SJSA1 (cell line): ENCODE measurements at places on chromosomes 2 and 18.

- H3K4me1 ChIP-seq, result no peaks in the 10 kb centered on the region
- H3K27me3 ChIP-seq, result no peaks in the 10 kb centered on the region
- H3K27ac ChIP-seq, result no peak overlapping the region
- no peaks in the 10 kb centered on the region for H3K36me3 ChIP-seq
- H3K4me3 ChIP-seq, result no peak overlapping the region
Observed at GRCh38 chr18:54090856-54091255, 133.6 kb downstream of the MBD2 start.

GRCh38 chr2:148860037-148860436, 15.0 kb upstream of the KIF5C start:
- DNase-seq, result no peak
- no peaks in the 10 kb centered on the region for H3K4me1 ChIP-seq
- peaks cover 5% of the 10 kb centered on the region for H3K27me3 ChIP-seq
- H3K36me3 ChIP-seq, result no peaks in the 10 kb centered on the region

DNA sequence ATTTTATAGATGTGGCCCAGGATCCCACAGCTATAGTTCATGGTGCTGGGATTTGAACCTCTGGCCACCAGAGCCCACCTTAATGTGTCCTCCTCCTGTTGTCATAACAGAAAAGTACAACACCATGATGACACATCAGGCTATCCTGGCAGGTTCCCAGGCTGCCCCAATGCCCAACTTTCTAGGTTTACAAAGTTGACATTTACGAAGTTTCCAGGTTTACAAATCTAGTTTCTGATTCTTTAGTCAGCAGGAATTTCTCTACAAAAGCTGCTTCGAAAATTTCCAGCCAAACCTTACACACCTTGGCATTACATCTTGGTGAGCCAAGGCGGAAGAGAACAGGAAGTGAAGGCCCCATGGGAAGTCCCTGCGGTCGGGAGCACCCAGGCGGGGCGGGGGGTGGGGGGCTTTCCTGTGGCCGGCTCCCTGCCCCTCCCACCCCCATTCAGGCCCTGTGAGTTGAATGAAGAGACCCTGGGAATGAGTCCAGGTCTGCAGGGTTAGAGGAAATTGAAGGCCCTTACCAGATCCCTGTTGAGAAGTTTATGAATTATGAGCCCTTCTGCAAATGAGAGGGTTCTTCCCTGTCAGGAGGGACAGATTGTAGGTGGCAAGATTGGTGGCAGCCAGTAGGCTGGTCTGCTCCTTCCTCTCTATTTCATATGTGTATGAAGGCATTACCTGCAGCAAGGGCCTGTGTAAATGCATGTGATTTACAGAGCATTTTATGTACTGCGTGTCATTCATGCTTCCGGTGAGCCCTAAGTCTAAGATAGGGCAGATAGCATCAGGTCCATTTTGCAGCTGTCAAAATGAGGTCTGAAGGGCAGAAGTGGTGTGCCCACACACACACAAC, 11.1 kb upstream of the IL1RN start:
- H3K4me3 ChIP-seq, result no peak overlapping the region
- no peaks in the 10 kb centered on the region for H3K36me3 ChIP-seq
- no peak for DNase-seq
- no peaks in the 10 kb centered on the region for H3K4me1 ChIP-seq
- no peak overlapping the region for H3K27ac ChIP-seq

DNA sequence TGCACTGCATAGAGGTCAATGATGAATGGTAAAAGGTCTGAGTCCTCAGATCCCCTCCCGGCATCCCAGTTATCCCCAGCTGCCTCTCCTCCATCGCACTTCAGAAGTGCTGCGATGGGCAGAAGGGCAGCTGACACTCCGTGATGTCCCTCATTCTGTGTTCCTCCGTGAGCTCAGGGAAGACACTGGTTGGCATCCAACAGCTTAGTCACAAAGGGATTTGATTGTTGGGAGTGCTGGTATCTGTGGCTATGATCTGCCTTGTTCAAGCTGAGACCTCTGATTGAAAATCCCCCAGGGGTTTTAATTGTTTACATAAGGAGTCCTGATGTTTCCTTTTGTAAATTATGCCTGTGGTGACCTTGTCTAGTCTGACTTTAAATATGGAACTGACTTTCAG, 19.0 kb upstream of the SAG start:
- H3K4me1 ChIP-seq, result peaks cover 22% of the 10 kb centered on the region
- no peaks in the 10 kb centered on the region for H3K27me3 ChIP-seq
- H3K36me3 ChIP-seq, result peaks cover 98% of the 10 kb centered on the region
- no peak for DNase-seq

DNA sequence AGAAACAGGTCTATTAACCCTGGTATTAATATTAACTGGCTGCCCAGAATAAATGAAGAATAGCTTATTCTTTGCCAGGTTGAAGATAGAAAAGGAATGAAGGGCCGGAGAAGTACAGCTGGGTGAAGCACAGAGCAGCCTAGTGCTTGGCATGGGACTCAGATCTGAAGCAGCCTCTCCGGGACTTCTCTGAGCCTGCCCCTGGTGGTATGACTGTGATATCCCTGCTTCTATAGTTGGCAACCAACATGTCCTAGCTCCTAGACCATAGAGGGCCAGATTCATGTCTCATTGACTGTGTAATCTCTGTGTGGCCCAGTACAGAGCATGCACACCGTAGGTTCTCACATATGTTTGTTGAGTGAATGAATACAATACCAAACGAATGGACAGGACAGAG, 107.8 kb downstream of the MSH2 start:
- no peak overlapping the region for H3K27ac ChIP-seq
- no peak for DNase-seq
- peaks cover 11% of the 10 kb centered on the region for H3K4me1 ChIP-seq
- no peaks in the 10 kb centered on the region for H3K36me3 ChIP-seq
- no peaks in the 10 kb centered on the region for H3K27me3 ChIP-seq

DNA sequence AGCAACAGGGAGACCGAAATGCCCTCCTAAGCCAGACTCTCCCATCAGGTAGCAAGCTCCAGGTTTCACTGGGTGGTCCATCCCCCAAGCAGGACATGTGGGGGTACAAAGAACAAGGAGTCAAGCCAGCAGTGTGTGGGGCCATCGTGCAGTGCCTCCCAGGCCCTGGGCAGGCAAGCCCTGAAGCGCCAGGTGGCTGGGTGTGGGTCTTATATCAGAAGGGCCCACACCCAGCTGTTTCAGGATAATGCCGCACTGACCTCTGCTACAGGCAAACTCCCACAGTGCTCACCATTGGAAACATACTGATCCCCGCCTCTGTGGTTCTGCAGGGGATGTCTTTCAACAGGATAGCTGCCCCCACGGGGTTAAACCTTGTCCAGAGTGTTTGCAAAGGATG, 174.2 kb upstream of the SMAD2 start:
- H3K36me3 ChIP-seq, result no peaks in the 10 kb centered on the region
- H3K27me3 ChIP-seq, result peaks cover 66% of the 10 kb centered on the region
- H3K27ac ChIP-seq, result no peak overlapping the region
- H3K4me3 ChIP-seq, result no peak overlapping the region
- H3K4me1 ChIP-seq, result no peaks in the 10 kb centered on the region

- no peak overlapping the region for H3K27ac ChIP-seq
- H3K27me3 ChIP-seq, result no peaks in the 10 kb centered on the region
- H3K36me3 ChIP-seq, result no peaks in the 10 kb centered on the region
Observed at GRCh38 chr18:46040747-46041104, 31.3 kb downstream of the PSTPIP2 start.

DNA sequence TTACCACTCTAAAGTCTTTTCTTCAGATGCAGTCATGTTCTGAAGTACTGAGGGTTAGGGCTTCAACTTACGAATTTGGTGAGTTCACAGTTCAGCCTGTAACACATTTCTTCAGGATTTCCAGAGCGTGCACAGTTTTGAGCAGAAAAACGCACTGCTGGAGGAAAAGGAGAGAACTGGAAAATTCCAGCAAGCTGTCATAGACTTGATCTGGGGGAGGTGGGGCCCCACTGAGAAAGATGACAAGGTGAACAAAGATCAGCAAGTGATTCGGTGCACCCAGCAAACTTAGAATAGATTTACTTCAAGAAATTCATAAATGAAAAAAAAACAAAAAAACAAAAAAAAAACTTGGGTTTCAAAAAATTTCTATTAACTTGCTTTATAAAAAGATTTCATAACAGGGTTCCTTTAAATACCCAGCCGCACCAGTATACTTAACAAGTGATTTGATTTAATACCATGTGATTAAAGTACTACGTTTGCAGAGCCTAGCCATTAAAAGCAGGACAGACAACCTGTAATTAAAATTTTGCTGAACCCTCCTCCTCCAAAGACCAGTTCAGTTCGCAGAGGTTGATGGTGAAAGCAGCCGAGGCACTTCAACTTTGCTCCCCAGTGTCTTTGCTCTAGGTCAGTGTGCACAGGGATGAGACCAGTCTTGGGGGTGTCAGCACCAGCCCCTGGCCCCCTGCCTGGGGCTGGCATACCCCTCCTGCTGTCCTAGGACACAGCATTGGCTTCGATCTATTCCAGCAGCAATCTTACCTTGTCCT, 30.5 kb downstream of the CTIF start:
- no peak for DNase-seq
- H3K27ac ChIP-seq, result no peak overlapping the region
- peaks cover 67% of the 10 kb centered on the region for H3K36me3 ChIP-seq
- H3K4me3 ChIP-seq, result no peak overlapping the region

- no peaks in the 10 kb centered on the region for H3K36me3 ChIP-seq
- DNase-seq, result no peak
- H3K27me3 ChIP-seq, result no peaks in the 10 kb centered on the region
- no peak overlapping the region for H3K27ac ChIP-seq
Observed at GRCh38 chr18:38646296-38646695, 1080.7 kb upstream of the CELF4 start.

DNA sequence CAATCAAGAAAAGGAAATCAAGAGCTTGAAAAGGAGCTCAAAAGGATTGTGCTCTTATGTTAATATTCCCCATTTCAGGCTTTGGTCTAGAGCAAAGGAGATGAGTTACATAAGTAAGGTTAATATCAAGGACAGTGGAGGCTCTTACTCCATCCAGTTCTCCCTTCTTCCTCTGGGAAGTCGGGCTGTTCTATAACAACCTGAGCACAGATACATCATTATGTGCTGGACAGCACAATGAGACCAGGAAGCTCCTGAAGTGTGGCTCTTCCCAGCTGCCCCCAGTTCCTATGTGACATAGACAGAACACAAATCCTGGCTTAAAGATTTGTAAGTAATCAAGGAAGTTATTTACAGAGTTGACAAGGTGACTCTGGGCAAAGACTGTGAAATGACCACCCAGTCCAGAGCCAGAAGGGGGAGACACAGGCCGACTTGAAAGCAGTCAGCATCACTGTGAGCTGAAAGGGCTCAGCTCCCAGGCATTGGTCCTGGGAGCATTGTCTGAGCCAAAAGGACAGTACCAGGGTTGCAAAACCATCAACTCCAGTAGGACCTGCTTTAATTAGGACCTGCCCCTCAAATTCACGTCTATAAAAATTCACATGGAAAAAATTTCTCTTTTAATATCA, 917.6 kb upstream of the ACVR2A start:
- no peaks in the 10 kb centered on the region for H3K4me1 ChIP-seq
- H3K27me3 ChIP-seq, result no peaks in the 10 kb centered on the region
- DNase-seq, result no peak

DNA sequence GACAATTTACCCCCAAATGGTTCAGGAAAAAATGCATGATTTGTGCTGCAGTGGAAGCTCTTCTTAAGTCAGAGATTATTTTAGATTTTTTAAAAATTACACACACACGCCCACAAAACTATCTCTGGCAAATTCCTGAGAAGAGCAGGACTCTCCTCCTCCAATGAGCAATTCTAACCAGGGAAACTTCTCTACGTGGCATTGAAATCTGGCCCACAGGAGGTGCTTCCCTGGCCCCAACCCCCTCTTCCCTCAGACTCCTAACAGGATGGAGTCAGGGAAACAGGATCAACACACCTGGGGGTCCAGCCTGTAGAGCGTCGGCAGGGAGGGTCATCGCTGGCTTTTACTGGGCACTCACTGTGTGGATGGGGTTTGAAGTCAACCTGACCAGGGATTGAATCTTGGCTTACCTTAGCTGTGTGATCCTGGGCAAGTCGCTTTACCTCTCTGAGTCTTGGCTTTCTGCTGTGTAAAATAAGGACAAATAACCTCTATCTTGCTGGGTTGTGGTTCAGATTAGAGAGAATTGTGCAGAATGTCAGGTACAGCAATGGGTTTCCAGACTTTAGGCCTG, 65.4 kb upstream of the ASAP2 start:
- no peaks in the 10 kb centered on the region for H3K27me3 ChIP-seq
- peaks cover 10% of the 10 kb centered on the region for H3K4me1 ChIP-seq
- no peak overlapping the region for H3K27ac ChIP-seq
- no peak for DNase-seq

DNA sequence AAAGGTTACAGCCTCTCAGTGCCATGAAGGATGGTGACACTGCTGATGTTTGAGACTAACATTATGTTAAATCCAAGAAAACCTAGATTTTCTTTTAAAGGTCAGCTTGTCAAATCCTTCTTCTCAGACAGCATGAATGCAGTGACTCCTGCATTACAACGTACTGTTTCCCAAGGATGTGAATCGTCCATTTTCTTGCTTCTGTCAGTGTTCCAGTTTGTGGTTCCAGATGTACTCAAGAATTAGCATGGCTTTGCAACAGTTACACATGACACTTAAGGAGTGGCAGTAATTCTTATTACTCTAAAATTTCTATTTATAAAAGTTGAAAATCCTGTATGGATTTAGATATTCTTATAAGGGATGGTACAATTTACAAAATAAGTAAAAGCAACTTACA, 1.5 kb upstream of the TTC39C start:
- no peak overlapping the region for H3K4me3 ChIP-seq
- H3K36me3 ChIP-seq, result peaks cover 6% of the 10 kb centered on the region
- H3K27me3 ChIP-seq, result peaks cover 5% of the 10 kb centered on the region; the same call in 1 of the 2 replicates
- H3K27ac ChIP-seq, result no peak overlapping the region
- DNase-seq, result no peak

- H3K27me3 ChIP-seq, result no peaks in the 10 kb centered on the region
- H3K27ac ChIP-seq, result no peak overlapping the region
- DNase-seq, result no peak
- H3K4me3 ChIP-seq, result no peak overlapping the region
- no peaks in the 10 kb centered on the region for H3K36me3 ChIP-seq
- no peaks in the 10 kb centered on the region for H3K4me1 ChIP-seq
Observed at GRCh38 chr2:115165529-115166109, 723.2 kb downstream of the DPP10 start.

- no peak overlapping the region for H3K27ac ChIP-seq
- no peak for DNase-seq
- no peaks in the 10 kb centered on the region for H3K36me3 ChIP-seq
- H3K27me3 ChIP-seq, result no peaks in the 10 kb centered on the region
- H3K4me1 ChIP-seq, result no peaks in the 10 kb centered on the region
Observed at GRCh38 chr18:46578987-46579386, 78.0 kb downstream of the LOXHD1 start.

GRCh38 chr2:71778936-71779773, 325.8 kb downstream of the DYSF start:
- DNase-seq, result peak; percentile 75
- H3K36me3 ChIP-seq, result no peaks in the 10 kb centered on the region
- H3K27me3 ChIP-seq, result no peaks in the 10 kb centered on the region
- H3K4me3 ChIP-seq, result no peak overlapping the region

GRCh38 chr18:8341481-8342230, 267.6 kb upstream of the RAB12 start:
- no peaks in the 10 kb centered on the region for H3K27me3 ChIP-seq
- peak overlapping the region; percentile 84 for H3K27ac ChIP-seq
- peak; percentile 97 for DNase-seq
- no peak overlapping the region for H3K4me3 ChIP-seq
- peaks cover 40% of the 10 kb centered on the region for H3K4me1 ChIP-seq
- H3K36me3 ChIP-seq, result no peaks in the 10 kb centered on the region; the same call in 1 of the 2 replicates

- peak overlapping the region; percentile 84 for H3K27ac ChIP-seq
- H3K4me3 ChIP-seq, result no peak overlapping the region
- DNase-seq, result peak; percentile 69
- H3K36me3 ChIP-seq, result no peaks in the 10 kb centered on the region
Observed at GRCh38 chr18:56200381-56200911, 437.9 kb downstream of the TXNL1 start.
